Thoracic aorta (tissue), 2 donors: ENCODE measurements at places on chromosomes 16 and 17. TPM values are rescaled to one million over a fixed set of nuclear protein-coding genes. Genes with fewer than 3 reads are reported as not detected.

The HOXB8 gene
- total RNA-seq: 1.4 TPM

The RAD51D gene
- total RNA-seq: 25.1 TPM

- no peak for DNase-seq
These were observed 22.0 kb upstream of the KREMEN2 start for GRCh38 chr16:2942045-2942444.

DNA sequence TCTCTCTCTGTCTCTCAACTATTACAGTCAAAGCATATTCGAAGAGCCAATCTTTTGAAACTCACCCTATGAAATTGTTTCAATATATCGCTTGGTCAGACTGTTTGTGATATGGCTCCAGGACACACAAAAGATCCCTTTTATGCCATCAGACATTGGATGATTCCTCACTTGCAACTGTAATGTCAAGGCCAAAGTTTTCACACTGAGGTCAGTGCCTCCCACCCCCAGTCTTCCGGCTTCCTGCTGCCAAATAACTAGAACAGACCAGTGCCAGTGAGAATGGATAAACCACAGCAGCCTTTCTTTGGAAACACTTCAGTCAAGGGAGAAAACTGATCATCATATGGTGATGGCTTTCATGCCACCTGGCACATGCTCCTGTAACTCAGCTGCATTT is 321.9 kb upstream of the ZFHX3 start:
- no peak for DNase-seq

DNA sequence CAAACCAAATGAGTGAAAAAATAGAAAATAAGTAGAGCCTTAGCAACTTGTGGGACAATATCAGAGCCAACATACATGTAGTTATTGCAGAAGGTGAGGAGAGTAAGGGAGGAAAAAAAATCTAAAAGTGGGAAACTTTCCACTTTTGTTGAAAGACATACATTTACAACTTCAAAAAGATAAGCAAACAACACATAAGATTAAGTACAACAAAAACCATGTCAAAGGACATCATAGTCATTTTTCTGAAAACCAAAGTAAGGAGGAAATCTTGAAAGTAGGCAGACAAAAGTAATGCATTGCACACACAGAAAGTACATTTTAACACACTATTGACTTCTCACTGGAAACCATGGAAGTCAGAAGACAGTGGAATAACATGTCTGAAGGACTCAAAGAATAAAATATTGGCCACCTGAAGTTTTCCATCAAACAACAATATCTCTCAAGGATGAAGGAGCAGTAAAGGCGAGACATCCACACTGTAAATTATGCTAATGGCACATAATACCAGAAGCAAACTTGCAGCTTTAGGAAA is 291.9 kb downstream of the BCAS3 start:
- DNase-seq: no peak

The PKMYT1 gene
- total RNA-seq: 5.9 TPM

DNA sequence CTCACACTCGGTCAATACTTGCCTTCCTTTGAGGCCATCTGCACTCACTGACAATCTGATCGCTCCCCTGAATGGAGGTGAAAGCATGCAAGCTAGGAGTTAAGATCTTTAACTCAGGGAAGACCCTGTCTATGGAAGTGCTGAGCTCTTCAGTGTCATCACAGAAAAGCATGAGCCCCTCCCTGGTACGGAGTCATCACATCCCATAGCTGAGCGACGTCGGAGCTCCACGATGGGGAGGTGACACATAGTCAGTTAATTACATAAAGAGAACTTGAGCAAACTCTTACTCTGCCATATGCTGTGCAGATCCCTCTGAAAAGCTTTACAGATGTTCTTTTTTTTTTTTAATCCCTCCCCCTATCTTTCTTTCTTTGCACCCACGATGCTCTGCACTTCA is 463.2 kb downstream of the WWOX start:
- no peak for DNase-seq

DNA sequence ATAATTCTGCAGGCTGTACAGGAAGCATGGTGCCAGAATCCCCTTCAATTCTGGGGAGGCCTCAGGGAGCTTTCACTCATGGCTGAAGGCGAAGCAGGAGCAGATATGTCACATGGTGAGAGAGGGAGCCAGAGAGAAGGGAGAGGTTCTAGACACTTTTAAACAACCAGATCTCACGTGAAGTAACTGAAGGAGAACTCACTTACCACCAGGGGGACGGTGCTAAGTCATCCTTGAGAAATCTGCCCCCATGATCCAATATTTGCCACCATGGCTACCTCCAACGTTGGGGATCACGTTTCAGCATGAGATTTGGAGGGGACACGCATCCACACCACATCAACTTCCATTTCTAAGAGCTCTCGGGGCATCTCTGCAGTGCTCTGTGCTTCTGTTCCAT is 37.4 kb upstream of the GNA13 start:
- no peak for DNase-seq

The KRTAP2-3 gene
- total RNA-seq: not detected

- no peak for DNase-seq
These were observed 7.3 kb upstream of the CBX8 start for GRCh38 chr17:79803997-79804855.

The SPATA32 gene
- total RNA-seq: not detected

- peak; percentile 1 for DNase-seq
These were observed 5.0 kb downstream of the CHMP6 start for GRCh38 chr17:80996422-80997305.

- no peak for DNase-seq
These were observed 139.3 kb downstream of the ANKFN1 start for GRCh38 chr17:56292578-56292977.

The RAMP2 gene
- 11.0 TPM for total RNA-seq

The ADAP2 gene
- 69.2 TPM for total RNA-seq

GRCh38 chr17:55394357-55395021 is 27.1 kb downstream of the MMD start:
- no peak for DNase-seq

- DNase-seq: no peak
These were observed 14.7 kb upstream of the FBXL20 start for GRCh38 chr17:39416141-39416540.

GRCh38 chr16:84673203-84673535 is 24.9 kb downstream of the KLHL36 start:
- no peak for DNase-seq

GRCh38 chr16:3454631-3455147 is 11.2 kb downstream of the NAA60 start:
- no peak for DNase-seq

The GRAPL gene
- total RNA-seq: 0.54 TPM

- no peak for DNase-seq
These were observed 818 bp downstream of the DNAJC7 start for GRCh38 chr17:42016411-42016831.

The SLC12A3 gene
- total RNA-seq: not detected

DNA sequence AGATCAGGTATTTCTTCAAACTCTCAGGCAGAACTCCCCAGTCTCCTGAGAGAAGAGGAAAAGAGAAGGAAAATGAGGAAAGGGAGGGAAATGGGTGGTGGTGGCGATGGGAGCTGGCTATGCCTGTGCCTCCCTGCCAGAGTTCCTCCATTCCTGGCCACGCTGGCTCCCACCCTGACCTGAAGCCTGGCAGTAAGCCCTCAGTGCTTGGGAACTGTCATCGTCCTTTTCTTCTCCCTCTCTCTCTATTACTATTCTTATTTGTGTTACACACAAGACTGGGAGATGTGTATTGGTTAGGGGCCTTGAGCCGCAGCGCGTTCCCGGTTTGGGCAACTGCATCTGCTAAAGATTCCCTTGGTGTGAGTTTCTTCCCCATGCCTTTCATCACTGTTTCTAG is 44.6 kb downstream of the GOSR1 start:
- no peak for DNase-seq
